ENCODE measurements at places on chromosomes 13 and 19.

DNA sequence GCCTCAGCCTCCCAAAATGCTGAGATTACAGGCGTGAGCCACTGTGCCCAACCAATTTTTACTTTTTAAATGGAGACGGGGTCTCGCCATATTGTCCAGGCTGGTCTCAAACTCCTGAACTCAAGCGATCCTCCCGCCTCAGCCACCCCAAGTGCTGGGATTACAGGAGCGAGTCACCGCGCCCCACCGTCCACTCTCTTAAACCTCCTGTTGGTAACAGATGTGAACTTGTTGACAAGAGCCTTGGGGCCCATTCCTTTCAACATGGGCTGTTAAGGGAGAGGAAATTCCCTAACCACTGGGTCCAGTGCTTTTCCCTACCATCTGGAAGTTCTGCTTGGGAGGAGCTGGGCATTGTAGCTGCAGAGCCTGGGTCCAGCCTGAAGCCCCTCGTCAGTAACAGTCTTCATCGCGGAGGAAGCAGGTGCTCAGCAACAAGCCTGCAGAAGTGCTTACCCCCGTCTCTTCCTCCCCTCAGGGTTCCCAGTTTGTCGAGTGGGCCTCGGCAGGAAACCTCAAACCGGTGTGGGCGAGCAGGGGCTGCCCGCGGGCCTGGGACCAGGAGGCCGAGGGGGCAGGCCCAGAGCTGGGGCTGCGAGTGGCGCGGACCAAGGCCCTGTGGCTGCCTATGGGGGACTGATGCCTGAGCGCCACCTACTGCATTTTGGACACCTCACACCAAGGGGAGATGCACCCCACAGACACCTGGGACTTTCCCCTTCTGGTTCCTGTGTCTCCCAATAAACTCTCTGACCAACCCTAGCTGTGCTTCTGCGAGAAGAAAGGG is 4.0 kb upstream of the FLT3LG start:
- peak; percentile 82 for DNase-seq

- no peak for DNase-seq
These were observed 9.2 kb downstream of the UBXN6 start for GRCh38 chr19:4448147-4448985.

DNA sequence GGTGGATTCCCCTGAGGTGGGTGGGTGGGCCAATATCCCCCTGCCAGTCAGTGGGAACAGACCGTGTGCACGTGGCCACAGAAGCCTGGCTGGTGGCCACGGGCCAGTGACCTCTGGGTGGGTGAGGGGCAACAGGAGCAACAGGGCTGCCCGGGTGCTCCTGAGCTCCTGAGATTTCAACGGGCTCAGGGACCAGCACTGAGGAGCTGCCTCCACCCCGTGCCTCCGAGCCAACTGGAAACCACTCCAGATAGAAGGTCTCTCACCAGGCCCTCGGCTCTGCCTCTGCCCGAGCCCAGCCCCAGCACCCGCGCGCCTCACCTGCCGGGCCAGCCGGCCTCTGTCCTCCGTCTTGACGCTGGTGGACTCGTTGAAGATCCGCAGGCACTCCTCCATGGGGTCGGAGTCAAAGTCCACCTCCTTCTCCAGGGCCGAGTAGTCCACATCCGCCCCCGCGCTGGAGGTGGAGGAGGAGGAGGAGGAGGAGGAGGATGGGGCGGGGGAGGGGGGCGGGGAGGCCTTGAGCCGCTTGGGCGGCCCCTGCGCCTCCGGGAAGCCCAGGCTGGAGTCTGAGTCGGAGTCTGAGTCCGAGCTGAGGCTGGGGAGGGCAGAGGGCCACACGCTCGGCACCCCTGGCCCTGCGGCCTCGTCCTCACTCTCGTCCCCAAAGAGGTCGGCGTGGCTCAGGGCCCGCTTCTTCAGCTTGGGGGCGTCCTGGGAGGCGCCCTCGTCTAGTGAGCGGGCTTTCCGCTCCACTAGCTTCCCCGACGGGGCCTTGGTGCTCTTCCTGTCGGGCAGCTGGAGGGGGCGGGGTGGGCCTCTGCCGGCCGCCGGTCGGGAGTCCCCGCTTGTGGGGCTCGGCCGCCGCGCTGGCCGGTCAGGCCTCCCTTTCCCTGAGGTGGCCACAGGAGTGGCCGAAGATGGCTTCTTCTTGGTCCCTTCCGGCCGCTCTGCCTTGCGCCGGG is 14.8 kb upstream of the ATP8B3 start:
- no peak for DNase-seq

- no peak for DNase-seq
These were observed 272.2 kb upstream of the KLF12 start for GRCh38 chr13:74406420-74406819.

DNA sequence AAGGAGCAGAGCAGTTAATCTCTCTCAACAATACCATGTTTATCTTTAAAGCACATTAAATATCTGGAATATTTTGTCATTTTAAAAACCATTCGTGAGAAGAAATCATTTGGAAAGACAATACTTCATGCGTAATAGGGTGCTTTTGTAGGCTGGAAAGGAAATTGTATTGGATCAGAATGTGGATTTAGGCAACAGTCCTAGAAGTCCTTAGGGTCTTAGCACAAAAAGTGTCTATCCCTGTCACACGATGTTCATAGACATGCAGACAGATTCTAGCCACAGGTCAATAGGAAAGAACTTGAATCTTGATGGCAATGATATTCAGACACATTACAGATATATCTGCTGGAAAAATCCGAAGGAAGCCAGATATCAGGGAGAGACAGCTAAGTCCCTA is 156.0 kb downstream of the KCTD12 start:
- no peak for DNase-seq

DNA sequence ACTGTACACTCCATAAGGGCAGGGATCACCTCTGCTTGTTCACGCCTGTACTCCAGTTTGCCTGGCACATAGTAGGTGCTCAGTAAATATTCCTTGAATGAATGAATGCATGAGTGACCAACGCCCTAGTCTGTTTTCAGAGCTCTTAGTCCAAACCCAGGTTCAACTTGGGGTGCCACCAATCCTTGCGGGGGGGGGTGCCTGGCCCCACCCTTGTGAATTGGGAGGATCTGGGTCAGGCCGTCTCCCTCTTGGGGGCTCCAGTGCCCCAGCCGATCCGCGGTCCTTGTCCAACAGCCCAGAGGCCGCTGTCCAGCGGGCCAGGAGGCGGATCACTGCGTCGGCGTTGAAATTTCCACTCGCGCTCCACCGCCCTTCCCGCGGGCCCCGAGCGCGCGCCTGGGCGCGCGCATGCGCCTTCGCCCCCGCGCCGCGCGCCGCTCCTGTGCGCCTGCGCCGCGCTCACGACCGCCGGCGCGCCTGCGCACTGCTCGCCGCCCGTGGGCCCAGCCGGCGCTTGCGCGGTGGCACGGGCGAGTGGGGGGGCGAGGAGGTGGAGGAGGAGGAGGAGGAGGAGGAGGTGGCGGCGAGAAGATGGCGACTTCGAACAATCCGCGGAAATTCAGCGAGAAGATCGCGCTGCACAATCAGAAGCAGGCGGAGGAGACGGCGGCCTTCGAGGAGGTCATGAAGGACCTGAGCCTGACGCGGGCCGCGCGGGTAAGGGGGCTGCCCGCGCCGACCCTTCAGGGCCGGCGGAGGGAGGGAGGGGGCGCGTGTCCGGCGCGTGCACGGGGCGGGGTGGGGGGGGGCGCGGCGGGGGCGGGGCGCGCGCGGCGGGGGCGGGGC is at the start of gene CRTC1:
Gene CRTC1, plus strand, starts transcription at position 572 of the 849 bp plus-strand sequence. Its CDS starts 23 bp downstream, at position 595.
- DNase-seq = peak; percentile 95

DNA sequence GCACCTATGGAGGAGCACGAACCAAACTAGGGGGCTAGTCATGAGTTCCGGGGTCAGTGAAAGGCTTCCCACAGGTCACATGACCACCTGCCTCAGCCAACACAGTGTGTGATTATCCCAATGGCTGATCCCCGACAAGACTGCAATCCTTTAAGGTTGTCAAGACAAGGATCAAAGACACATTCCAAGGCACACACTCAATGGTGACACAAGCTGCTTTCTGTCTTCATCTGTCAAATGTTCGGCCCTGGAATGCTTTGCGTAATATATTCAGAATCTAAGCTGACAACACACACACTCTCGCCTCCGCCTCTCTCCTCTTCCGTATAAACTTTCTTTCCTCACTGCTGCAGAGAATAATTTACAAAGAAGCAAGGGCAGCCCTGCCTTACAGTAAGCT is 11.7 kb downstream of the RANBP3 start:
- DNase-seq = no peak

GRCh38 chr13:33017323-33017929 is 1.2 kb downstream of the KL start:
- peak; percentile 7 for DNase-seq

DNA sequence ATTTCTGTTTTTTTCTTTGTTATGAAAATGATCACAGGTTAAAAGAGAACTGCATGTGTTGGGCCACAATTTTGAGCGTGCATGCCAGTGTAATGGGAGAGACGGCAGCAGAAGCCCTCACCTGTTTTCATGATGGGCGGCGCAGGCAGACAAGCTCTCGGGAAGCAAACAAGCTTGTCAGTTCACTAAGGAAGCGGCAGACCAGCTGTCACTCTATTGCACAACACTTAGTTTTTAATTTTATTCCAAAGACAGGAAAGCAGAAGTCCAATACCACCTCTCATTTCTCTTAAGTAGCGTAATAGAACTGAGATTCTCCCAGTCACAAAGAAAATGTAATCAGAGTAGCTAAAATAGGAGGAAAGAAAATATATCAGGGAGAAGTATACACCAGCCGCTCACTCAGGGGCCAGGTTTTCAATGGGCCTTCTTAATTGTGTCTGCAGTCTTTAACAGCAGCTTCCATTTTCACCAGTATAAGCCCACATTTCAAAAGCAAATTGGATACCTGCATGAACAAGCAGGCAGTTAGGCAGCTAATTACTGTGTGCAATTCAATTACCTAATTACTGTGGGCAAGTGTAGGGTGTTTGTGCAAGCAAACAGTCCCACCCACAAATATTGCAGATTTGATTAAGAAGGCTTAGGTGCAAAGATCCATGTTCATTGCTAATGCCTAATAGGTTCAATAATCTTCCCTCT is 711.4 kb downstream of the DIAPH3 start:
- no peak for DNase-seq
